Memory B cell (primary cell): ENCODE measurements at places on chromosomes 12 and 14.

DNA sequence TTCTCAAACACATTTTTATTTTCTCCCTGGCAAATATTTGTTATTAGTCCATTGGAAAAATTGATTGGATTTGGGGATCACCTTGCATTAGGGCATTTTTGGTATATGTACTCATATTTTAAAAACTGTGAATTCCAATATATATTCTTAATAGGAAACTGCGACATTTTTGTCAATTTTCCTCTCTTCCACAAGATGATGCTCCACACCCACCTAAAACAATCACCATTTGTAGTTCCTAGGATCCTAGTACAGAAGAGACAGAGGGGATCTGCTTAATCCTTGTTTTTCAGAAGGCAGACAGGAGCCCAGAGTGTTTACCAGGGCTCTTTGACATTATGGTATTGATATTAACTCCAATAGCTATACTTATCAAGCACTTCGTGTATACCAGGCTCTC lies 22.8 kb upstream of the OASL start:
- no peak for DNase-seq

GRCh38 chr12:119012179-119012578 lies 30.8 kb downstream of the SRRM4 start:
- DNase-seq: no peak

DNA sequence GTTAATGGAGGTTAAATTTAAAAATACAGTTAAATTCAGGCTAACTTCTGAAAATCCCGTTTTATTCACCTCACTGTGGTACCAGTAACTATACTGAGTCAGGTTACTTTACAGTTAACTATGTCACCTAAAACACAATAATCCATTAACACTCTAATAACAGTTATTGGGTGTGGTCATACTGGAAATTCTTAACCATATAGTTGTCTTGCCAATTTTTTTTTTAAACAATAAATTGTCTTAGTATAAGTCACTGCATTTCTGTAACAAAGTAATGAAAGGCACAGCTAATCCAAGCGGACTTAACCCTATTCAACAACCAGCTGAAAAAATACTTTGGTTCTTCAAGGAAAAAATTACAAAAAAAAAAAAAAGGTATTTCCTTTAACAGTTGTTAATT lies 16.2 kb upstream of the PHLDA1 start:
- no peak for DNase-seq

GRCh38 chr12:42281278-42281677 lies 43.2 kb upstream of the YAF2 start:
- no peak for DNase-seq

DNA sequence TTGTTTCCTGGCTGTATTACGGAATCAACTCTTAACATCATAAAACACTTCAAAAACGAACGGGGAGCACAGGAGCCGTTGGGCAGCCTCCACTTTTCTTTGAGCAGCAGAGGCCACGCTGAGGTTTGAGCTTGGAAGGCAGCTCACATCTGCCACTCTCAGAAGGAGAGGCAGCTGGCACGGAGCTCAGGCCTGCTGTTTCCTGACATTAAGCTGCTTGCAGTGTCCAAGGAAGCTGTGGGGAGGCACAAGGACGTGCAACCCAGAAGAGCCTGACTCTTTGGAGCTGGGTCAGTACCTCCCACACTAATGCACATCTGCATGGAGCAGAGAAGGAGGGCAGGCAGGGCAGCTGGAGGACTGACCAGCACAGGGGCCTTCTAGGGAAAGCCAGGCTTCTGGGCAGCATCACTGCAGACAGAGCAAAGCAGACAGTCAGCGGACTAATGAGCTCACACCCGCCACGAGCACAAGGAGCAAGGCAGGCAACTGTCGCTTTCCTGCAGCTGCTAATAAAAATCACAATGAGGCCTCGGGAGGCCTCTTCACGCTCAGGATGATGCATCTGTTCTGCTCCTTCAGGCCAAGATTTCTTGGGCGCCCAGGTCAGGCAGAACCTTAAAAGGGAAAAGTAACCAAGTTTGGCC lies 211.1 kb downstream of the GLT1D1 start:
- no peak for DNase-seq

DNA sequence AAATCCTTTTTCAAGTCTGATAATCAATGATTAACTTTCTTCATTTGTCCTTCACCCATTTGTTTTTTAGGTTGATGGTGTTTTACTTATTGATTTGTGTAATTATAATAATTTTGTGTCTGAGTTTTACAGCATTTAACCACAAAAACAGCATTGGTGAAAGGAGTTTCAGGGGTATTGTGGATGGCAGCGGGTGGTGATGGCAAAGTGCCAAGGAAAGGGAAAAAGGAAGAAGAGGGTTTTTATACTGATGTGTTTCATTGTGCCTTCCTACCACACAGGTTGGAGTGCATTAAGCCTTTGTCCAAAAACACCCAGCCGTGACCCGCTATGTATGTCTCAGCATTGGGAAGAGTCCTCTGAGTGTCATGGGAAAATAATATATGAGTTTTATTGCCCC lies 150.3 kb downstream of the DAD1 start:
- DNase-seq: no peak

GRCh38 chr12:63152321-63152700 lies 1.3 kb upstream of the AVPR1A start:
- no peak for DNase-seq

- peak; percentile 35 for DNase-seq
These were observed 31.5 kb downstream of the TMEM63C start for GRCh38 chr14:77212943-77213678.

GRCh38 chr12:59041241-59042121 lies 121.2 kb upstream of the LRIG3 start:
- no peak for DNase-seq
